ENCODE measurements at places on chromosomes 7 and 10.

GRCh38 chr7:127290116-127290655 is 37.4 kb upstream of the GRM8 start:
- no peak for DNase-seq

DNA sequence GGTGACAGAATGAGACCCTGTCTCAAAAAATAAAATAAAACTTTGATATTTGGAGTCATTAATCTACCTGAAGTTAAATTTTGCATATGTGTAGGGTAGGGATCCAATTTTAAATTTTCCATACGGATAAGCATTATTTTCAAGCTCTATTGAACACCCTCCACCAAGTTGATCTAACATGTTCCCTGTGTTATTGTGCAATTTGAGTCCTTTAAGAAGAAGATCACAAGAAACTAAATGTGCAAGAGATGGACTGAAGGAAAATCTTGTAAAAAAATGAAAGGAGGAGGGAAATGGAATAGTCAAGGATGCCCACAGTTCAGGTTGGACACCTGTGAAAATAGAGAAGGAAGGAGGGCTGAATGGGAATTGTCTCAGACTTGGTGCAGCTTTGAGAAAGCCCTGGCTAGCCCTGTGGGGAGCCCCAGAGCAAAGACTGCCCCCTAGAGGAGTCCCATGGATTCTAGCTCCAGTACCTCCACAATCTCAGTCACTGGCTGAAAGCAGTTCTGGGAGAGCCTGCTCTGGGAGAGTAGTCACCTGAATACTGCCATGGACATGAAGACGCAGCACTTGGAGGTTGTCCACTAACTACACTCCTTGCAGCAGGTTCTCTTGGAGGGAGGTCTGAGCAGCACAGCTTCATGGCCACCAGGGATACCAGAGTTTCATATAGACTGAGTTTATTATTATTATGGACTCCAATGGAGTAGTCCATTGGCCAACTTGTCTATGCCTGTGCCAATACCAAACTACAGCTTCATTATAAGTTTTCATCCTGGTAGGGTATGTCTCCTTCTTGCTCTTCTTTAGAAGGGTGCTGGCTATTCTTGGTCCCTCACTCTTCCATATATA is 5.7 kb upstream of the TIAL1 start:
- no peak for DNase-seq

DNA sequence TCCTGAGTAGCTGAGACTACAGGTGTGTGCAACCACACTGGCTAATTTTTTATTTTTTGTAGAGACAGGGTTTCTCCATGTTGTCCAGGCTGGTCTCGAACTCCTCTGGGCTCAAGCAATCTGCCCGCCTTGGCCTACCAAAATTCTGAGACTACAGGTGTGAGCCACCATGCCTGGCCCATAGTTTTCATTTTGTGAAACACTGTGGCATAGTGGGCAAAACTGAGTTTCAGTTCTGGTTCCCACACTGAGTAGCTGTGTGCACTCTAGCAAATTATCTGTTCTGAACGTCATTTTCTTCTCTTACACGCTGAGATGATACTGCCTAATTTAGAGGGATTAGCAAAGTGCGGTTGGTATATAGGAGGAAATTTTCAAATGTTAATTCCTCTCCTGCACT is 13.5 kb downstream of the ATP5MK start:
- no peak for DNase-seq

- no peak for DNase-seq
Observed at GRCh38 chr10:95536894-95537541, 24.2 kb downstream of the SORBS1 start.

DNA sequence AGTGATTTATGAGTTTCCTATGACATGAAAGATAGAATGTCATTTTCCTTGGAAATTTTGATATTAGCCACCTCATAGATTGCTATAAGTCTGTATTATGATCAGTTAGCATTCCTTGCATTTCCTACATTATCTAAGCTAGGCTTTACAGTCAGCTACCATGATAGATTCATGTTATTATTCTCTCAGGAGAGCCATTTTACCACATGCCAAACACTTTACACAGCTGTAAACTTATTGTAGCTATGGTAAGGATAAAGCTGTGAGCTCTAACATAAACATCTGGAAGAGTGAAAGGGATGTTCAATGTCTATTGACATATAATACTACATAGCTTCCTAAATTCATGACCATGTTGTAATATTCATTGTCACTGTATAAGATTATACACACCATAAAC is 608.0 kb downstream of the PHTF2 start:
- no peak for DNase-seq

- DNase-seq = peak; percentile 50
Observed at GRCh38 chr7:11760372-11760771, 71.6 kb downstream of the THSD7A start.

DNA sequence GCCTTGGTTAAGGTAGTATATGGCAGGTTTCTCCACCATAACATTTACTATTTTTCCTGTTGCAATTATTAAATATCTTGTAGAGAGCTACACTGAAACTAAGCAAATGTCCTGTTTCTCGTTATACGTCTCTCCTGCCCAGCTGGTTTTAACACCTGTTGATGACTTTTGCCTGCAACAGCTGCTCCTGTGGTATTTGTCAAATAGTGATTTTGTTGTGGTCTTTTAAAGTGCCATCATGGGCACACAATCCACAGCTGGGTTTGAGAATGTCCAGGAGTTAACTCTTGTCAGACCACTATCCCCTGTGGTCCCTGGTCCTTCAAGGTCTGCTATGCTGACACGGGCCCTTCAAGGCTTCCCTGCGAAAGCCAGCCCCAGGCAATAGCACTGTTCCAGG is 24.9 kb upstream of the SEC61G start:
- DNase-seq = no peak

GRCh38 chr10:93074147-93074596 is 479 bp downstream of the CYP26A1 start:
- peak; percentile 54 for DNase-seq

- DNase-seq = no peak
Observed at GRCh38 chr7:17099083-17099973, 199.1 kb upstream of the AHR start.

GRCh38 chr7:117775801-117776200 is 97.4 kb downstream of the CTTNBP2 start:
- DNase-seq = no peak

DNA sequence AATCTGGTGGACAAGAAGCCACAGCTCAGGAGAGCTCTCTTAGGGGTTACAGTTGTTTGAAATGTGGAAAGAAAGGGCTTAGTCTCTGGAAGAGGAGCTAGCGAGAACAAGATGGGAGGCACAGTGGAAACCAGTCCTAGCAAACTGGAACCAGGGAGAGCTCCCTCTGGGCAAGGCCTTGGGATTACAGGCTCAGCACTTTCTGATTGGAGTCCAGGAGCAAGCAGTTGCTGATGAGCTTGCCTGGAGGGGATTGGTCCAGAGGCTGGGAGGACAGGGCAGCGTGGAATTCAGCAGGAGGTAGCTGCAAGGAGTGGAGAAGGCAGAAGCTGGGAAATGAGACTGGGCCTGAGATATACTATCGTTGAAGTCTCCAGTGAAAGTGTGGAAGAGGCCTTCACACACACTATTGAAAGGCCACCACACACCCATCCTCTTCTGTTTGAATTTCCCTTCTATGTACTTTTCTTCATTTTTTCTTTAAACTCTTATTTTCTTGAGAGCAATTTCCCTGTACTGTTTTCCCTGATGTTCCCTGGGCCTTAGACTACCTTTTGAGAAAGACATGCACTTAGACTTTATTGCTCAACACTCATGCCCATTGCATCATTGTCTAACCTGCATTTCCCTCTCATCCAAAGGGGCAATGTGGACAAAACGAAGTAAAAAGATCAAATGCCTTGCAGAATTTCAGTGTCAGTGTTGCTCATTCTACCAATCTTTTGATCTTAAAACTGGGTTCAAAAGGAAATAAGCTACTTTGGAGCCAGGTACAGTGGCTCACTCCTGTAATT is 57.8 kb upstream of the LANCL2 start:
- DNase-seq = no peak

DNA sequence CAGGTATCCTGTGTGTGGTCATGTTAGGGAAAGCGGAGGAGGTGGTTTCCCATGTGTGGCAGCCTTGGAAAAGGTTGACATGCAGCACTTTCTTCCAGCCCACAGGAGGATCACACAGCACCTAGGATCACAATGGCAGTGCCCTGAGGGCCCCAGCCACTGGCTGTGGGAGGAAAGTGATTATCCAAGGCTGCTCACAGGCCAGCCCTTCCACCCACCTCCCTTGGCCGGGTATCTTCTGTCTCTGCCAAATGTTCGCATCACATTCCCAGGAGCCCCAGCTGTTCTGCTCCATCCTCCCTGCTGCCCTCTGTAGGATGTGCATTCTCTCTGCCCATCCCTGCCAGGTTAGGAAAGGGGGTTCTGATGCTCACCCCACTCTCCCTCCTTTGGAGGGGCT is 2.5 kb upstream of the MLXIPL start:
- no peak for DNase-seq

DNA sequence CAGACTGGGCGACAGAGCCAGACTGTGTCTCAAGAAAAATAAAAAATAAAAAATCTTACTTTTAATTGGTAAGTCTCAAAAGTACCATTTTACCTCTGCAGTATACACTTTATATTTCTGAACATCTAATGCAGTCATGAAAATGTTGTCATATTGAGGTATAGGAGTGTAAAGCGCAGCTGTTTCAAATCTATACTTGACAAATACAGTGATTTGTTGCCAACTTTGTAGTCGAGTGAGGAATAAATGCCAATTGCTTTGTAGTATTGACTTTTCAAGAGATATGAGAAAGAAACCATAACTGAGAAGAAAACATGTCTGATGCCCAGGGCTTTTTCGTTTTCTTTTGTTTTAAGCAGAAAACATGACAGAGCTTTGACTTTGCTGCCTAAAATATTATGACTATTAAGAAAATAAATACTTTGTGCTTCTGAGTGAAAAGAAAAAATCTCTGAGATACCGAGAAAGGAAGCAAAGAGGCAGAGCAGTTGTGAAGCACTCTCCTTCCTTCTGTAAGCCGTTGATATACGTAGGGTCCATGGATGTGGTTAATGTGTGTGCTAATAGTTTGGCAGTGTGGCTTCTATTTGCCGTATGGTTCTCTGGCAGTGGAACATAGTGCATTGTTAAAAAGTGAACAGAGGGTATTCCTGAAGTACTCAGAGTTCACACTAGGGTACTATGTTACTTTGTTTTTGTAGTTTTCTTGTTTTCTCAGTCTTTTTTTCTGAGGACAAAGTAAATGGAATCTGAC is 38.2 kb downstream of the AVL9 start:
- DNase-seq = no peak

GRCh38 chr7:100163871-100164270 is 4.5 kb downstream of the GAL3ST4 start:
- DNase-seq = no peak

DNA sequence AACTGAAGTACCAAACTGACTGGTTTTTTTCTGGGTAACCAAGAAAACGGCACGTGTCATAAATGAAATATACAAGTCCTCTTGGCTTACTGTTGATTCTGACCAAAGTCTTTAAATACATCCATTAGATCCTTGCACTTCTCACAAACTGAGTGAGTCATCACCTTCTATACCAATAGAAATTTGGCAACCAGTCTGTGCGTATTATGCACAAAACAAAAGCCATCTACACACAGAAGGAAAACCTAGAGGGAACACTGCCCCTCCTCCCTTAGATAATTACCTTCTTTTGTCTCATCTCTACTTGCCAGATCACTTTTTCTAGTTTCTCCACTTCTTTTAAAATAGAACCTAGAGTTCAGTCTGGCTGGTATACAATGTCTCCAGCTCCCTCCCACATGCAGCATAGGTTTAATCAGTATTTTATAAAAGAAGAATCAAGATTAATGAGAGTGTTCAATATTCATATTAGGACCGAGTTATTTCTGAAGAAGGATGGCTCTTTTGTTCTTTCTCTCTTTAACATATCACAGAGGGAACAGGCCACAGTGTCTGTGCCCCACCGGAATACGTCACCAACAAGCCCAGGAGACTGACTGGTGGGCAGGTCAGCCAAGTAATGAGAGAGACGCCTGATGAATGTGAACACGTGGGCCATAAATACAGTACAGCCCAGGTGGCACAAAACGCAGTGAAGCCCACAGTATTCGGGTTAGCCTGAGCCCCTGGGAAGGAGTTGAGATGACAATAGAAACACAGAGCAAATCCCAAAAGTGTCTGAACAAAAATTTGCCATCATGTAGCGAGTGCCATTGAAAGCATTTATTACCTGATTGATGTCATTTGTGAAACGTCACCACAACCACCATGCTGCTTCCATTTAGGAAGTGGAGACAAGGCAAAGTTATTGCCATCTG is 91.3 kb downstream of the KIAA1549 start:
- no peak for DNase-seq

- DNase-seq = no peak
Observed at GRCh38 chr10:64708884-64709681, 1187.9 kb downstream of the REEP3 start.

GRCh38 chr10:5563991-5564536 is 39.3 kb downstream of the CALML3 start:
- DNase-seq = no peak

GRCh38 chr7:44881610-44882009 is 3.7 kb downstream of the PURB start:
- no peak for DNase-seq

DNA sequence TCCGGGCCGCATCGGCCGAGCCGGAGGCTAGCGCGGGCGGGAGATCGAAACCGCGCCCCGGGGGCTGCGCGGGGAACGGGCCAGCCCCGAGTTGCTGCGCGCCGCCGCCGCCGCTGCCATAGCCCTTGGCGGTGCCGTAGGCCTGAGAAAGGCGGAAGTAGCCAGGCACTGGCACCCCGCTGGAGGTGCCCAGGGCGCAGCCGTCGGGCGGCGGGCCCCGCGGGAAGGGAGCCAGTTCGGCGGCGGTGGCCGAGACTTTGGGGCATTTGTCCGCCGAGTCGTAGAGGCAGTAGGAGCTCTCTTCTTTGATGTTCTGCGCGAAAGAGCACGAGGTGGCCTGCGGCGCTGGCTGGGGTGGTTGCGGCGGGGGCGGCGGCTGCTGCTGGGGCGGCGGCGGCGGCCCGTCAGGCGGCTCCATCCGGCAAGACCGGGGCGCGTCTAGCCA is 587 bp downstream of the HOXA10 start:
- DNase-seq = no peak

- no peak for DNase-seq
Observed at GRCh38 chr10:66144016-66144415, 781.8 kb upstream of the LRRTM3 start.

DNA sequence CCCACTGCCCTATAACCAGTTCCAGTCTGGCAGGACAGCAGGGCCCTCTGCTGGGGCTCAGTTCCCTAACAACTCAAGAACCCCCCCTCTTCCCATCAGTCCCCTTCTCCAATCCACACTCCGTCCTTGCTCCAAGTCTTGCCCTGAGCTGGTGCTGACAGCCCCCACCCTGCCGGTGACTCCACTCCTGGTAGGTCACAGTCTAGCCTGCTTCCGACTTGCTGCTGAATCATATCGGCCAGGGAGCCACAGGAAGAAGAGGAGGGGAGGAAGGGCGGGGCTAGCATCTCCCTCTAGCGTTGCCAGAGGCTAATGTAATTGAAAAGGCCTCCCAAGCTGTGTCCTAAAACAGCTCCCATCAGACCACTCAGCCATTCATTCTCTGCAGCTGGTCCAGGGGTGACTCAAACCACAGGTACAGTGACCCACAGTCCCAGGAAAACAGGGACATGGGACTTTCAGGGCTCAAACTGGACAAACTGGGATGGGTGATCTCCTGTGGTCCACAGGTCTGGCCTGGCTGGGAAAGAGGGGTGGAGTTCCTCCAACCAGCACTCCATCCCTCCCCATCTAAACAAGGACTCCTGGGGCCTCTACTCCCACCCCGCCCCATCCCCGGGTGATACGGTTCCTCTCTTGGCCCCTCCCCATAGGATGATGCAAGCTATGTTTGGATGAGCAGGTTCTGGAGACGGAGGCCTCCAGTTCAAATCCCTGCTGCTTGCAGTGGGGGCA is 158.8 kb downstream of the SH3PXD2A start:
- DNase-seq = peak; percentile 52

GRCh38 chr7:115973406-115973805 is 57.2 kb downstream of the TFEC start:
- no peak for DNase-seq

Data from SK-N-DZ (cell line).